Mesenchymal stem cell (in vitro differentiated cells and primary cell): ENCODE measurements at places on chromosomes 13 and 19.

DNA sequence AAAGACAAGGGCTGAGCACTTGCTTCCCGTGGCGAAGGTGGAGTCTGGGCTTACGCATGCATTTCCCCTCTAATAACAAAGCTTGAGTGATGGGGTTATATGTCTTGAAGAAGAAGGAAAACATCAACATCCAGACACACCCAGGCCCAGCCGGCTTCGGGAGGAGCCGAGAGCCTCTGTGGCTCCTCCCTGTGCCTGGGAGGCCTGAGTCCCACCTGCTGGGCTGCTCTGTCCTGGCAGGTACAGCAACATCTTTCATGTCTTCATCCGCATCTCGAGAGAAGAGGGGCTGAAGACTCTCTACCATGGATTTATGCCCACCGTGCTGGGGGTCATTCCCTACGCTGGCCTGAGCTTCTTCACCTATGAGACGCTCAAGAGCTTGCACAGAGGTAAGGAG, 30.6 kb downstream of the TMEM161A start:
- no peak for DNase-seq

- DNase-seq, result no peak
Observed at GRCh38 chr13:113166681-113167080, 8.2 kb downstream of the PROZ start.

GRCh38 chr13:21673789-21674489, 3.1 kb downstream of the FGF9 start:
- peak; percentile 32 for DNase-seq

DNA sequence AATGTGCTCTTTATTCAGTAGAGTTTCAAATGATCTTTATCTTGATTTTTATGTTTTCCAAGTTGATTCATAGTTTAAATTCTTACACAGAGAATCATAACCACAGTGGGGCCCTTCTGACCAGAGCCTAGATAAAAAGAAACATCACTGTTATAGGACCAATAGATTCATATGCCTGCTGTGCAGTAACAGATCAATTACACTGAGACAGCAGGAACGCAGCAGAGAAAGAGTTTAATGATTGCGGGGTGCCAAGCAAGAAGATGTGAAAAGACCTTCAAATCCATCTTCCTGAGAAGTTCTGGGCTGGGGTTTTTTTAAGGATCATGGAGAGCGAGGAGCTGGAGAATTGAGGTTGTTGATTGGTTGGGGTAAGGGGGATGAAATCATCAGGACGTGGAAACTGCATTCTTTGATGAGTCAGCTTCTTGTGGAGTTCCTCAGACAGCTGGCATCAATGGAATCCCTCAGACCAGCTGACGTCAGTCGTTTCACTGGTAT, 346.6 kb downstream of the TBC1D4 start:
- peak; percentile 79 for DNase-seq

- no peak for DNase-seq
Observed at GRCh38 chr19:33366897-33367296, 6.6 kb upstream of the CEBPG start.

DNA sequence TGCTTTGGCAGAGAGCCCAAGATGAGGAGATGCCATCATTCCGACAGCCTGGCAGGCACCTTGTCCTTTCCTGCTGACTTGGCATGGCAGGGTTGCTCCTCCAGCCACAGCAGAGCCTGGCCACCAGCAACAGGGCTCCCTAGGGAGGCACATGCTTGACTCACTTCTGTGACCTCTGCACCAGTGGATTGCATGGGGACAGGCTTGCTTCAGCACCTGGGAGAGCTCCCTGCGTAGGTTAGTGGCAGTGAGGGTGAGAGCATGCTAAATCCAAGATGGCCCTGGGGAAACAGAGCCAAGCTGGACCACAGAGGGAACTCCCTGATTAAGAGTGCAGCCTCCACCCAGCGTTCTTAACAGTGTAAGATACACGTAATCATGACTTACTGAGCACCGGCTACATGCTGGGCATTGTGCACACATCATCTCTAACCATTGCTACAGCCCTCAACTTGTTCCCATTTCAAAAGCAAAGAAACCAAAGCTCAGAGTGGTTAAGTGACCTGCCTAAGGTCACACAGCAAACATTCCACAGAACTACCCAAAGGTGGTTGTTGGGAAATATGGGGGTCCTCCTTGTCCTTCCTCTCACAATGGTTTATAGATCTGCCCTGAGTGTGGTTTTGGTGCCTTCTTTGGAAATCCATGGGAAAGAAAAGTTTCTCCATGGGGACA, 116.6 kb upstream of the UQCRFS1 start:
- DNase-seq, result no peak

DNA sequence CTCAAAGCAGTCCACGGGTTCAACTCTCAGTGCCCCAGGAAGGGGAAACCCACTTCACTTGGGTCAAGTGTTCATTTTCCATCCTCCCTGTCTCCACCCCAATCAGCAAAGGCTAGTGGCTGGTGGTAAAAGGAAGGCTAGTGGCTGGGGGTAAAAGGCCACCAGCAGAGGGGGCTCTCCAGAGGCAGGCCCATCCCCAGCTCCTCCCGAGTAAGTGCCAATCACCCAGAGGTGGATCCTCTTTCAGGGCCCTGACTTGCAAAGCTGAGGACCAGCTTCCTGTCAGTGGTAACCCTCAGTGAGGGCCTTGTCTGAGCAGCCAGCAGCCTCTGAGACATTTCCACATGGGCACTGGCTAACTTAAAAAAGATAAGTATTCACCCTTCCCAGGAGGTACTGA, 22.0 kb upstream of the TPT1 start:
- no peak for DNase-seq

DNA sequence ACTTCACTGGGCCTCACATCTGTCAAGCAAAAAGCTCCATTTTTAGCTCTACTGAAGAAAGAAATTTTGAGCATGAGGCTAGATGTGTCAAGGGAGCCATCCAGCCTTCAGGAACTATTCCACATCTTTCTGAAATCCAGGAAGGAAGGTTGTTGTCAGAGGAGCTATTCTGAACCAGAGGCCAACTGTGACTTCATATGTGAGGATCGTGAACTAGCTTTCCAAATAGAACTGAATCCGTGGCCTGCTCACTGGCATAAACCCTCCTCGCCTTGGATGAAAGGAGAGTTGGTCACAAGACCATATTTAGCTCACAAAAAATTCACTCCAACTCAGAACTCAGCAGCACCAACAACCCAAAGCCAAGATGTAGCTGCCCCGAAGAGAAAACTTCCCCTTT, 195.8 kb downstream of the FOXO1 start:
- no peak for DNase-seq

DNA sequence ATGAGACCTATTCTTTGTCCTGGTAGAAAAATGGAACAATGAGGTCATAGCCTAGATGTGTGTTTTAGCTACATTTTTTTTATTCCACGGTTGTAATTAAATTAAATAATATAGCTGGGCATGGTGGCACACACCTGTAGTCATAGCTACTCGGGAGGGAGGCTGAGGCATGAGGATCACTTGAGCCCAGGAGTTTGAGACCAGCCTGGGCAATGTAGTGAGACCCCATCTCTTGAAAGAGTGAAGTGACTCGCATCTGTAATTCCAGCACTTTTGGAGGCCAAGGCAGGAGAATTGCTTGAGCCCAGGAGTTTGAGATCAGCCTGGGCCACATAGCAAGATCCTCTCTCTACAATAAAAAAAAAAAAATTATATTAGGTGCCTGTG, 11.7 kb upstream of the CBLC start:
- DNase-seq, result no peak

- DNase-seq, result no peak
Observed at GRCh38 chr19:35644987-35645679, 3.0 kb upstream of the COX6B1 start.

DNA sequence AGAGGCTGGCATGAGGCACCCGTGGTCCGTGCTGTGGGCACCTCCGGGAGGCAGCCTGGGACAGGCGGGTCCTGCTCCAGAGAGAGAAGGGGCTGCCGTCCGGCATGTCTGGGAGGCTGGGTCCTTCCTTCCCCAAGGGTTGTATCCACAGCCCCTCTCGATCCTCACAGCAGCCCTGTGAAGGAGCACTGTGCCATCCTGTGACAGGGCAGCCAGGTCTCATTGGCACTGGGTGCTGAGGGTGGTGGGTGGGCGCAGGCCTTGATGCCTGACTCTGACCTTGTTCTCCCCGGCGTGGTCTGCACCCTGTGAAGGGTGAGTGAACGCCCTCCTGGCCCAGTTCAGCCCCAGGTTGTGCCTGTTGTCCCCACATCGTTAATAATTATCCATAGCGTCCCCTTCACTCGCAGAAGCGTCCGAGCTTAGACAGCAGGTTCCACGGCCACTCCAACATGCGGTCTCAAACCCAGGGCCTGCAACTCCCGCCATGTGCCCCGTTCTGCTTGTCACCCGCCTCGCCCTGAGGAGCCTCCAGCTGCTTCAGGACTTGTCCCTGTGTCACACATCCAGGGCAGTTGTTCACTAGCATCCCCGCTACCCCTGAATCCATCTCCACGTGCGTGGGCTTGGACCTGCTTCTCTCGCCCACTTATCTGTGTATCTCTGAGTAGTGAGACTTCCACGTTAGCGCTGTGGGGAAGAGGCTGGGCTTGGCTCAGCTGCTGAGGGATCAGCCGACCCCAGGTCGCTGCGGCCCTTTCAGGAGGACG, 10.6 kb downstream of the ATP11A start:
- DNase-seq, result no peak

DNA sequence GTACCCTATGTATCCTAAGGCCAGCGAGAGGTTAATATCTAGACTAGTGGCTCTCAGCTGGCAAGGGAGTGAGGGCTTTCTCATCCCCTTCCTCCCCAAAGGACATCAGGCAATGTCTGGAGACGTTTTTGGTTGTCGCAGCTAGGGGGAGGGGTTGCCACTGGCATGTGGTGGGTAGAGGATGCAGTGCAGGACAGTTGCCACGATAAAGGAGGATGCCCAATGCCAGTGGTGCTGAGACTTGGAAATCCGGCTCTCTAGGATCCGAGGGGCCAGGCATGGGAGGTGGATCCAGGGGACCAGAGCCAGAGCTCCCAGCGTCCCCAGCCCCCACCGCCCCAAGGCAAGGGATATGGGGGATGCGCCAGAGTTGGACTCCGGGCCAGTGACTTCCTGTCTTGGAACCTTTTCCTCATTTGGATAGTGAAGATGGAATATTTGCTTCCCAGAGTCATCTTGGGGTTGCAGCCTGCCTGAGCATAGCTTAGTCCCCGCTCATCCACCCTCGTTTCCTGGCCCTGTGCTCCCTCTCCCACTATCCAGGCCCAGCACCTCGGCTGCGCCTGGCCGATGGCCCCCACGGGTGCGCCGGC, 4.9 kb downstream of the SSC5D start:
- DNase-seq, result no peak

GRCh38 chr13:37382146-37382545, 216.4 kb downstream of the POSTN start:
- no peak for DNase-seq

- no peak for DNase-seq
Observed at GRCh38 chr19:28519952-28520861, 692.7 kb downstream of the UQCRFS1 start.

DNA sequence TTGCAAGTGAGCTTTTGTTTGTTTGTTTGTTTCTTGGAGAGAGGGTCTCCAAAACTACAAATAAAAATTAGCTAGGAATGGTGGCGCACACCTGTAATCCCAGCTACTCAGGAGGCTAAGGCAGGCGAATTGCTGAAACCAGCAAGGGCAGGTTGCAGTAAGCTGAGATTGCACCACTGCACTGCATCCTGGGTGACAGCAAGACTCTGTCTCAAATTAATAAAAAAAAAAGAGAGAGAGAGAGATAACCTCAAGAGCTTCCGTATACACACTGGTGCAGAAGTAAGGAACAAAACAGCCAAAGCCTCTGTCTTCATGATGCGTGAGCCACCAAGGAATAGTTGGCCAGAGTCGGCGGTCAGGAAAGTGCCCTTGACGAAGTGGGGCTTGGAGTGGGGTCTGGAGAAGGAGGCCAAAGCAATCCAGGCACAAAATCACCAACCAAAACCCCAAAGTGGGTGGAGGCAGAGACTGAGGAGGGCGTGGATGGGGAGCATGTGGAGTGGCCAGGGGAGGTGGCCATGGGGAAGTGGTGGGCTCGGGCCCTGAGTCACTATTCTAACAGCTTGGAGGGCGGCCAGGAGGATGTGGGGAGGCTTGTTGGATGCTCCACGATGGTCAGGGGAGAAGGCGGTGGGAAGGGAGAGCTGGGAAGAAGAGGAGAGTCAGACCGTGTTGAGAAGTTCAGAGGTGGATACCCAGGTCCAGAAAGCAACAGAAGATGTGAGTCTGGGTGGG, 21.2 kb upstream of the TOMM40 start:
- peak; percentile 53 for DNase-seq

GRCh38 chr13:64369121-64369520, 2861.0 kb downstream of the PCDH9 start:
- DNase-seq, result peak; percentile 13

DNA sequence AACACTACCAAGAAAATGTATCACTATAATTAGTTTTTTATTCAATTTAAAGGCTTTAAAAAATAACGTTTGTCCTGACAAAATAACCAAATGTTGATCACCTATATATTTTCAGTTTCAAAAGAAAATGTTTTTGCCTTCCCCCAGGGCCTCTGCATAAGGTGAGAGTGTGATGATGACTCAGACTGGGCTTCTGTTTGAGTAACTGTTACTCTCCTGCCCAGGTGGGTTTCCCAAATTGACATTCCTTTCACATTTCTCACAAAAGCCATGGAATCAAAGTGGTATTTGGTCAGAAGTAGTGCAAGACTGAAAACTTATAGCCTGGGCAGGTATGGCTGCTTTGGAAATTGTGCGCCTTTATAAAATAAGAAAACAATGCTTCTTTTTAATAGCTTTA, 180.6 kb downstream of the COG6 start:
- DNase-seq, result no peak

GRCh38 chr13:109725297-109725696, 61.1 kb downstream of the IRS2 start:
- DNase-seq, result no peak

- DNase-seq, result no peak
Observed at GRCh38 chr19:12260861-12261260, 33.8 kb downstream of the ZNF44 start.

DNA sequence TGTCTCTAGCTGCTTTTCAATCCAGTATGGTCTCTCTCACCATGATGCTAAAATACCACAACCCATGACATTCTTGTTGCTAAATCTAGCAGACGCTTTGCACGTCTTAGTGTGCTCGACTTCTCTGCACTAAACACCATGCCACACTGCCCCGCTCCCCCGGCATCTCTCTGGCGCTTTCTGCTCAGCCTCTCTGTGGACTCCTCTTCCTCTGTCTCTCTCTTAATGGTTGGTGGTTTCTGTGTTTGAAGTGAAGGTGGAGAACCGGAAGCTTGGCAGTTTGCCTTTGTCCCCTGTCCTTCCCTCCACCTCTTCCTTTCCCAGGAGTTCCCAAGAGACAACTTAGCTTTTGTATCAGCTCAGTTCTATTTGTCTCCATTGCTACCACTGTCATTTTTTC, 8.8 kb downstream of the ERCC5 start:
- DNase-seq, result no peak

DNA sequence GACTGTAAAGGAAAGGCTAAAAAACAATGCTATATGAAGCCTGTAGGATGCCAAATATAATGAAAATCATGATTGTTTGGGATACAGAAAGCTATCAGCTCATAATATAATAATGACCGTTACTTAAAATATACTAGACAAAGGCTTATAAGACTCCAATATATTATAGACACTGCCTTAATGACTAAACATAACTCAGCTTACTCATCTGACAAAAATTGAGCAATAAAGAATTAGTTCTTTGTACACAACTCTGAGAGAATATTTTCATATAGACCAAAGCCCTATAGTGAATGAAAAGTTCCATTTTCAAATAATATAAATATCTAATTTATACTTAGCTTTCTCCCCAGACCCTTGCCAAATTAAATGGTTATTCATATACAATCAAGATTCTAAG, 283.3 kb downstream of the DIAPH3 start:
- peak; percentile 22 for DNase-seq

- no peak for DNase-seq
Observed at GRCh38 chr19:7677669-7678311, 900 bp downstream of the MCEMP1 start.
